Activated T-cell treated with anti-CD3 and anti-CD28 coated beads for 1 hour (primary cell): ENCODE measurements at places on chromosomes 12 and 14.

DNA sequence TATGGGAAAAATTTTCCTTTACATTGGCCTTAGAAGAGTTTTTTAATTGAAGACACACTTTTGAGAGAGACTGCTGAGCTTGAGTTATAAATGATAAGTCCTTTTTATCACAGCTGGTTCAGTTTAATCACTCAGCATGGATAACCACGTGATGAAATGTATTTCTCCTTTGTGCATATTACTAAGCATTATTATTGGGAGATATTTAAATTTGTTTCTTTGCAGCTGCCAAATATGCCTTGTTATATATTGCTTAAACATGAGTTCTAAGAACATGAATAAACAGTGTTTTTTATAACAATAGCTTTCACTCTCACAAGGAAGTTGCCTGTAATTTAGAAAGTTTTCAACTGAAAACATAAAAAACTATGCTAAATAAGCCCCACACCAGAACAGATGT is 293.5 kb upstream of the LRFN5 start:
- DNase-seq: no peak

GRCh38 chr14:105087308-105087962 is 22.2 kb upstream of the GPR132 start:
- no peak for DNase-seq

DNA sequence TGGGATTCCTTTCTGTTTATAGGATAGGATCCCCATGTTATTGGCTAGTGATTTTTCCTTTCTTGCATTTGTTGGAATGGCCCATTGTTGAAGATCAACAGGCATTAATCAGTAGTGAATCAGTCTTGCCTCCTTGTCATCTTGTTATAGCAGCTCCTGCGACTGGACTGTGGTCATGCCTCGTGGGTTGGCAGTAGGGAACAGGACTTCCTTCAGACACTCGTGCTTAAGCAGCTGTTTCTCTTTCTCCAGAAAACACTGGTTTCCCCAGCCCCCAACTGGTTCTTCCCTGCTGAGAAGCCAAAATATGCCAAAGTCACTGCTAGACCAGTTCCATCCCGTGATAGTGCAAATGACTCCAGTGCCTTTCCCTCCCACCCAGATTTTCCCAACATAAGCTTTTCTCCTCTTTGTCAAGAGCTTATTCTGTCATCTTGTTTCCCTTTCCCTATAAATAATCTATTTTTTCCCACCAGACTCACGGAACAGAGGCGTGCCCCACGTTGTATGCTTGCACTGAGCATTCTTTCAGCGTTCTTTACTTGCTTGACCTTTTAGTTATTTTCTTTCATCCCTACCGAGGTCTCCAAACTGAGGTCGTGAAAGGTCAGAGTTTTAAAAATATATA is 83.5 kb downstream of the SAMD4A start:
- DNase-seq: no peak

DNA sequence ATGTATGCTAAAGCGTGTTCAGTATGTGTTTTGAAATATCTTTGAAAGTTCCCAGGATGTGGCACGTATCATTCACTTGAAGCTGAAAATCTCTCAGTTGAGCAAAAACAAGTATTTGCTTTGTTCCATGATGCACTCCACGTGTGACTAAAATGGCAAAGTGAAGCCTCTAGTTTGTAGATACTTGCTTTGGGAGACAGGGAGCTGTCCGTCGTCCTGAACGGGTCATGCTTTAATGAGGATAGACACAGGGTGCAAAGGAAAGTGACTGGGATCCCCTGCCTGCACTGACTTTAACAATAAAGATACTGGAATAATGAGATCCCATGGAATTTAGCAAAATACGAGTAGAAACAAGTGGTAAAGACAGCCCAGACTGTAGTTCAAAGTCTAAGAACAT is 991.4 kb downstream of the NRXN3 start:
- DNase-seq: no peak

GRCh38 chr12:124605150-124605882 is 37.9 kb upstream of the NCOR2 start:
- no peak for DNase-seq

- no peak for DNase-seq
Observed at GRCh38 chr14:93040982-93041381, 74.7 kb downstream of the ITPK1 start.

GRCh38 chr14:36827861-36828260 is 166.2 kb downstream of the PAX9 start:
- no peak for DNase-seq

DNA sequence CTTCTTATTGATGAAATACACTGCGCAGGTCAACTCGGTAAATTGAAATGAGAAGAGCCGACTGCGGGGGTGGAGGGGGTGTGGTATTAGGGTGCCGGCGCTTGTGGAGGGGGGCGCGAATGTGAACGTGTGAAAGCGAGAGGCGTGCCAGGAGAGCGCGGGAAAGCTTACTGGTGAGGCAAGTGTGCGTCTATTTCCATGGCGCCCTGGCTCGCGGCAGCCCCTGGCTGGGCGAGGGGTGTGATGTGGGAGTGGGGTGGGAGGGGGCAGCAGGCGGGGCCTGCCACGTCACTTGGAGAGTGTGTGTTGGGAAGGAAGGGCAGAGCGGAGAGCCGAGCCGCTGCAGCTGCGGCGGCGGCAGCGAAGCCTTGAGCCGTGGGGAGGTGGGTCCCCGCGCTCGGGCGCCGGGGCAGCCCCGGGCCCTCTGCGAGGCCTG is 88.8 kb downstream of the GALNT8 start:
- DNase-seq: no peak

- DNase-seq: no peak
Observed at GRCh38 chr12:2541631-2542204, 253.1 kb upstream of the FKBP4 start.

GRCh38 chr12:132418393-132418925 is 71.5 kb upstream of the FBRSL1 start:
- DNase-seq: no peak

GRCh38 chr14:104395276-104395675 is 184.3 kb upstream of the C14orf180 start:
- no peak for DNase-seq

DNA sequence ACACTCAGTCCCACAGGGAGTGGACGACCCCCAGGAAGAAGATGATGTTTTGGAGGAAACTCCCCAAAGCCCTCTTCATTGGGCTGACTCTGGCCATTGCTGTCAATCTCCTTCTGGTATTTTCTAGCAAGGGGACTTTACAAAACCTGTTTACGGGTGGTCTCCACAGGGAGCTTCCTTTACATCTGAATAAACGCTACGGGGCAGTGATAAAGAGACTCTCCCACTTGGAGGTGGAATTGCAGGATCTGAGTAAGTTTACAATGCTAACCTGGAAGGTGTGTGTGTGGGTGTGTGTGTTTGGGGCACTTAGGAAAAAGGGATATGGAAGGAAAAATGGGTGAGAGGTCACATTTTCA is 416 bp downstream of the GALNT8 start:
- no peak for DNase-seq

- DNase-seq: no peak
Observed at GRCh38 chr12:130925666-130926015, 28.1 kb upstream of the ADGRD1 start.

GRCh38 chr14:31180299-31181051 is 27.1 kb downstream of the HECTD1 start:
- no peak for DNase-seq

DNA sequence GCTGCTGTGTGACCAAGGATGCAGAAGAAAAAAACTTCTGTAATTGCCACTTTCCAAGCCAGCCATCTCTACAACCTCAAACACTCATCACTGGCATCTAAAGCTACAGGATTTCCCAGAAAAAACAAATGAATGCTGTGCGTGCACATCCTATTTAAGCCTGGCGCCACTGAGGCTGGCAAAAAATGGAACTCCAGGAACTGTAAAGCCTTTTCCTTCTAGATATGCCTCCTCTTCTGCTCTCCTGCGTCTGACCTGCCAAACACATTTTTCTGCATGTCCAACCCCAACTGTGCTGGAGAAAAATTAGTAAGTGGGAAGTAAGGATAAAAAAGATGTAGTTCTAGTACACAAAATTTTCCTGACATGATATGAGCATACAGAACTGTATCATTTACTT is 184.9 kb downstream of the ITPR2 start:
- no peak for DNase-seq

- DNase-seq: peak; percentile 30
Observed at GRCh38 chr12:49019443-49020324, 1.1 kb upstream of the PRKAG1 start.

- DNase-seq: no peak
Observed at GRCh38 chr12:48796976-48797375, 8.1 kb upstream of the ADCY6 start.

DNA sequence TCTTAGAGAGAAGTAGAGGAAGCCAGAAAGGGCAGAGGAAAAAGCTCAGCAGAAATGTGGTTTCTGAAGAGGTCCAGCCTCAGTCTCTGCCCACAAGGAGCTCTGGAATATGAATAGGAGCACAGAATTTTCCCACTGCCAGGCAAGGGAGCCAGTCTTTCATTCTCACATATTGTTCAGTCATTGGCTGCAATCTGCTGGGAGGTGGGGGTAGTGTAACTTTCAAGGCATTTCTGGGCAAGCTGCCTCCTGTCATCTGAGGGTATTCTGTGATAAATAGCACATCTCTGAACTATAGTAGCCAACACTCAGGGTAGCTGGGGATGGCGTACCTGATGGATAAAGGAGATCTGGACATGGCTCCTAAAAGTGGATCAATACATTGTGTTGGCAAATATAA is 127.2 kb downstream of the LRRK2 start:
- no peak for DNase-seq

DNA sequence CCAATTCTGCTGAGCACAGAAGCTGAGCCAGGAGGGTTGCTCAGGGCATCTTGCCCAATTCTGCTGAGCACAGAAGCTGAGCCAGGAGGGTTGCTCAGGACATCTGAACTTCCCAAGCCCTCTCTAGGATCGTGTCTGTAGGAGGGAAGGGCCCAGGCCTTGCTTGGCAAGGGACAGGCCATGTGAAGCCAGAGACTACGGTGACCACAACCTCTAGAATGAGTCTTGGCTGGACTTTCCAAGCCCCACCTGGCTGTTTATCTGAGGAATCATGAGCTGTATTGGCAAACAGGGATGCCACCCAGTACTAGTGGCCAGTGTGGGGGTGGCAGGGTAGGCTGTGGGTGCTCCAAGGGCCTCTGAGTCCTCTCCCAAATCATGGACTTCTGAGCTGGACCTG is 7.7 kb upstream of the SERPINA6 start:
- DNase-seq: no peak

DNA sequence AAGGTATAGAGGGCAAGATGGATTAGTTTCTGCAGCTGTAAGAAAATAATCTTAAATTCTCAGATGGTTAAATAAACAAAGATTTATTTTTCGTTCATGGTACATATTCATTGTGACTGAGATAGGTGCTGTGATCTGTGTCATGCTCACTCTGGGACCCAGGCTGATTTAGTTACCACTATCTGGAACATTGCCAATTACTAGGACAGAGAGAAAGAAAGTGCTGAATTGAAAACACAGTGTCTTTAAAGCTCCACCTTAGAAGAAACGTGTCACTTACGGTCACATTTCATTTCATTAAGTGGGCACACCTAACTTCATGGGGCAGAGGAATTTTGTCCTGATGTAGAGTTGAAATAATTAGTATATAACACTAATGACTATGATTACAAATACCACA is 430.0 kb downstream of the CCDC91 start:
- no peak for DNase-seq

DNA sequence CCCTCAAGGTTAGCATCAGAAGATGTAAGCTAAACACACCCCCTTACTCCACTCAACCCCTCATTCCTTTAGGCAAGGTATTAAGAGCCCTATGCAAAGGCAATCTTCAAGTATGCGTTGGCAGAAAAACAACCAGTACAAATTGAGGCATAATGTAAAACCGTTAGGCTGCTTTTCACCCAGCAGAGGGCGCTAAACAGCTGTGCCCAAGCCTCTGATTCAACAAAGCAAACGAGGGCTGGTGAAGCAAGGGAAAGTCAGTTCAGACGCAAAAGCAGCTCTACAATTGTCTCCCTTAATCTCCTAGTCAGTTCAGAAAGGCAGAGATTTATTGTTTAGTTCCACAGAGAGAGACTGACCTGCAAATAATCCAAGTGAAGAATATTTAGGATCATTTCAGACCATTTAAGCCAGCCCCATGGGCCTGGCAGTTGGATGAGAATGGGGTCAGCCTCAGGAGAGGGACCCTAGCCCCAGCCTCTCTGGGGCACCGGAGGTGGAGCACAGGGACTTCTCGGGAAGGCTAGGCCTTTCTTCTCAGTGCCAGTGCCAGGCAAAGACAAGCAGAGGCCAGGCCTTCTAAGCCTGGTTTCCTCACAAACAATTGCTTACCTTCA is 23.5 kb downstream of the DCAF5 start:
- peak; percentile 60 for DNase-seq

DNA sequence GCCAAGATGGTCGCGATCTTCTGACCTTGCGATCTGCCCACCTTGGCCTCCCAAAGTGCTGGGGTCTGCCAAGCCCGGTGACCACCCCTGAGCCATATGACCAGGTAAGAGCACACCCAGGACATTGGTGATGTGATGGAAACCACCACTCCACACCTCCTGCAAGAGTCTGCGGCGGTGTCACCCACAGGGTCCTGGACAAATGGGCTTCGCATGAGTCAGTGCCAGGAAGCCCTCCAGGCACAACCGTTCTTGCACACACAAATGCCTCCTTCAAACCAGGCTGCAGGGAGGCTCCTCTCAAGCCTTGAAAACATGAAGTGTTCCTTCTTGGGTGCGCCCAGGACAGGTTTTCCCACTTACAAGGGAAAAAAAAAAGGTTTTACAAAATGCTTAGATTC is 16.6 kb downstream of the PITPNM2 start:
- DNase-seq: no peak

- DNase-seq: no peak
Observed at GRCh38 chr14:84544486-84545131, 985.3 kb upstream of the FLRT2 start.

DNA sequence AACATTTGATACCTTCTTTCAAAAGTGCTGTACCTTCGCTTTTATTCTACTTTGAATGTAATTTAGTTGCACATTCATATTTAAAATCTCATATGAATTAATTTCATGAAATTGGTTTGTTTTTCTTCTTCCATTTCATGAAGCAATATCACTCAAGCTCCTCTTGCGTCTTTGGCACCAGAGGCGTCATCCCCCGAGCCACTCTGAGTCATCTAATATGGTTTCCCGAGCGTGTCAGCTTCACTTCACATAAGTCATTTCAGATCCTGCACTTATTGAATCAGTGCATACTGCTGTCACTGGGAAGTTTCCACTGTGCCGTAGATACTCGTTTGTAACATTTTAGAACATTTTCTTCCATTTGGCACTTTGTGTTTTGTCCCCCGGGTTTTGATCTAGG is 105.6 kb downstream of the SLC25A47 start:
- no peak for DNase-seq

DNA sequence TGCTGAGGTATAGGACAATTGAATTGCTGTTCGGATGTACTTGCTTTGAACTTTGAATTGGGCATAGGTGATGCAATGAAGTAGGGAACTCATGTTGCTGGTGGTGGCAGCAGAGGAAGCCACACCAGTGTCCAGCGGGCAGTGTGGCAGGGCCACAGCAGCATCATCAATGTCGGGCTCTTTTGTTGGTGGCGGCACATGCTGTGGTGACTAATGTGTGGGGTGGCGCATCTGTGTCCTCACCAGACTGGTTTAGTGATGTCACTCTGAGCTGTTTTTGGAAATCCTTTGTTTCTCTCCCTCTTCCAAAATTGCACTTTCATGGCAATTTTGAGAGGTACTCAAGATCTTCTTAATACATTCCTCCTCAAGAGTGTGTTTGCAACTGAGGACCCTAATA is 187.6 kb downstream of the ETNK1 start:
- DNase-seq: no peak

- no peak for DNase-seq
Observed at GRCh38 chr12:93568091-93568490, 4.4 kb upstream of the SOCS2 start.

- no peak for DNase-seq
Observed at GRCh38 chr12:128316973-128317526, 50.1 kb downstream of the TMEM132C start.

GRCh38 chr12:128829861-128830504 is 6.2 kb upstream of the SLC15A4 start:
- DNase-seq: no peak
